ENCODE measurements at places on chromosomes 11 and 22.

DNA sequence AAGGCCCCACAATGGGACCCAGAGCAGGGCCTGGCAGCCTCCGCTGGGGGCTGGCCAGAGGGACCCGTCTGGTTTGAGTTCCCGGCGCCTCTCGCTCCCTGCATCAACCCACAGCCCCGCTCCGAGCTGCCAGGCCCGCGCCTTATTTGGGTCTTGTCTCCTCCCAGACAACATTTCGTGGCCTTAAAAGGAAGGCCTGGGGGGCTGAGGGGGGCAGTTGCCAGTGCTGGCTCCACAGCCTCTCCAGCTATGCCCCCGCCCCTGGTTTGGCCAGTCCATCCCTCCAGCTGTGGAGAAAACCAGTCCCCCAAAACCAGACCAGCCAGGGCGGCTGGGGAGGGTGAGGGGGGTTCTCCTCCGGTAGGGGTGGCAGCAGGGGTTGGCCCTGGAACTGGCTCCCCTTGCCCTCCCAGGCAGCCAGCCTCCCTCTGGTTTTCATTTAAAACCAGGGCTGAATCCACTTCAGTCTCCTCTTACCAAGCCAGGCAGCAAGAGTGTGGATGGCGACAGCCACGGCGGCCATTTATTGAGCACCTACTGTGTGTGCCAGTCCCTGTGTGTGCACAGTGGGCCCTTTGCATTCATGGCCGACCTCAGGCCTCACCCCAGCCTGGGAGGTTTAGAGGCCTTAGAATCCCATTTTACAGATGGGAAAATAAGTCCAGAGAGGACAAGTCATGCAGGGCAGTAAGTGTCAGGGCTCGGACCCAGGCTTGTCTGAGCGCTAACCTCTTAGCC, 18.6 kb downstream of the EMID1 start:
- no peak for DNase-seq

- no peak for DNase-seq
Measured at GRCh38 chr22:33314316-33314715, 256.1 kb upstream of the SYN3 start.

DNA sequence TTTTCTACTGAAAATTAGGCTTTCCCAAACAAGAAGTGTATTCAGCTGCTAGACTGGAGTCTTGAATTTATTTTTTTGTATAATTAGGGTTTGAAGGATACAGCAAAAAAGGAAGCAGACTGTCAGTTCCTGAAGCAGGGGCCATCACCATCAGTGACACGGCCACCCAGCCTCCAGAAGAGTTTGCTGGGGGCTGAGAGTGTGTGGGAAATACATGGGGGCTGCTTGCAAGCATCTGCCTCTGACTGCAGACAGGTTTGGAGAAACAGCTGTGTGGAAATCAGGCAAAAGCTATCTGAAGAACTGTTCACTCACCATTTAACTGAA, 23.0 kb downstream of the FZD4 start:
- no peak for DNase-seq

GRCh38 chr11:70233034-70233433, 29.9 kb downstream of the FADD start:
- DNase-seq, result no peak

- DNase-seq, result peak; percentile 66
Measured at GRCh38 chr11:36149538-36150242, 139.5 kb downstream of the COMMD9 start.

DNA sequence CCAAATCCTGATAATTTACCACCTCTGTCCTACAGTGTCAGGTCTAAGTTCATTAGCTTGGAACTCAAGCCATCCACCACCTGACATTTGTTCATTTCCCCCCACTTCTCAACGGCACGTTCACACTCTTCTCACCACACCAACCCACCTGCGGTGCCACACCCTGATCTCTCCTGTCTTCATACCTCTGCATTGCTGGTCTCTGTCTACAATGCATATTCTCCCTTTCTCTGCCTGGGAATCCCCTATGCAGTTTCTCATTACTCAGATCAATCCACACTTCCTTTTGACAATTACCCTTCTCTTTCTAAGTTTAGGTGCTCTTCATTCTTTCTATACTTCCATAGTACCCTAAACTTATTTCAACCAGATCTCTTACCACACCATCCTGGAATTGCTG, 20.4 kb upstream of the EMSY start:
- peak; percentile 57 for DNase-seq

DNA sequence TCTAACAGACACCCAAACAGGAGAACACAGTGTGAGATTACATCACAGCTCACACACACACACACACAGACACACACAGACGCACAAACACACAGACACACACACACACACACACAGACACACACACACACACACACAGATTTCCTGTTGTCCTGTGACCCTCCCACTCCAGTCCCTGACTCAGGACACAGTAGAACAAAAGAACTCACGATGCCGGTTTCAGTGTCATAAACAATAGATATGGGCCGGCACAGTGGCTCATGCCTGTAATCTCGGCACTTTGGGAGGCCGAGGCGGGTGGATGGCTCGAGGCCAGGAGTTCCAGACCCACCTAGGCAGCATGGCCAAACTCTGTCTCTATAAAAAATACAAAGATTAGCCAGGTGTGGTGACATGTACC, 13.8 kb upstream of the KAT5 start:
- DNase-seq, result no peak

GRCh38 chr22:41619979-41620588, 759 bp downstream of the DESI1 start:
- peak; percentile 28 for DNase-seq

GRCh38 chr11:44780940-44781631, 54.3 kb downstream of the TSPAN18 start:
- no peak for DNase-seq

DNA sequence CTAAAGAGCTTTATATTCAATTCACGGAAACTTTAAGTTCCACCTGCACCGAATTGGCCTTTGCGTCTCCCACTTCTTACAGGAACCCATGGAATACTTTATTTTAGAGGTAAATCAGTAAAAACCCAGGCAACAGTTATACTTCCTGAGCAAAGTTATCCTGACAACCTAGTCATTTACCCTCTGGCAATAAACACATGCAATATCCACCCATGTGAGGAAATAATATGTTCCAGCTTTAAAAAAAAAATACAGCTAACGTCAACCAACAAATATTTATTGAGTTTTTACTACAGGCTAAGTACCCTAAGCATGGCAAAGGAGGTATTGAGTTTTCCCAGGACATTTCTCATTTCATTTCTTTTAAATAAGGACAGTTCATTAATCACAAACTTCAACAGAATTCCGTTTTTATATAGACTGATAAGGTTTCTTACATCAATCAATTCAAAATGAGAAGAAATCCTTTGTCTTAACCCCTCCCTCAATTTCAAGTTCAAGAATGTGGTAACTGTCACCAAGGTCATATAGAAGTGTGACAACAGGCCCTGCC, 38.3 kb upstream of the CCDC34 start:
- DNase-seq, result no peak

- DNase-seq, result no peak
Measured at GRCh38 chr11:20631519-20632168, 32.2 kb downstream of the SLC6A5 start.

DNA sequence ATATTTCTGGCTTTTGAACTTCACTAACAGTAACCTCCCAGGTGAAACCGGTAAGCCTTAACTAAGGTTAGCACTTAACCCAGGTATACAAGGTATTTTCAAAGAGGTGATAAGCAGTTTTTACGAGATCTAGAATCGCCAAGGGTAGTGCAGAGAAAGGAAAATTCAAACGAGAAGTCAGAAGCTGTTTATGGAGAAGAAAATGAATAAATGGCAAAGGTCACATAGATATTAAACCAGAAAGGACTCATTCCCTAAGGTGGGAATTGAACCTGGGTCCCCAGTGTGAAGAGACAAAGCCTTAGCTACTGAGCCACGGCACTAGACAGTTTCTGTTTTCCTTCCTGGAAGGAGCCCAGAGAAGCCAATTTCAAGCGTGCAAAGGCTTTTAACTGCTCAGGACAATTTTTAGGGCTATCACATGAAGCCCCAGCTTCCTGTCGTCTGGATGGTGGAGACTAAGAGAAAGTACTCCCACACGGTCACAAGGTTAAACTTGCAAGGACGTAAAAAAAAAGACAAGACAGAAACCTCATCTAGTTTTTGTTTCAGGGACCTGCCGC, 5.7 kb upstream of the C1QTNF6 start:
- no peak for DNase-seq

DNA sequence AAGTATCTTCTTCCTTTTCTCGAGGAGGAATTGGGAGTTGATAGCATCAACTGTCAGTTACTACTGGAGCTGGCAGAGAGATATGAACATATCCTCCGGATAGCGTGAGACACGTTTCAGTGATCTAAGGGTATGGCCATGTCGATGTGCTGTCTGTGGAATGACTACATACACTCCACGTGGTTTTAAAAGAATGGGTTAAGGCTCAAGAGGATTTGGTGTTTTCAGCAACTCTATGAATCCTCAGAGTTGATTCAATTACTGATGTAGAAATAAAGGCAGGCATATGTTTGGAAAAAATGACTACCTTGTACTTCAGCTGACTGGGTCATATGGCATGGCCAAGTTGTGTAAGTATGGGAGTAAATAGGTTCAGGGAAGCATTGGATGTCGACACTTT, 22.9 kb downstream of the MMP13 start:
- DNase-seq, result no peak

DNA sequence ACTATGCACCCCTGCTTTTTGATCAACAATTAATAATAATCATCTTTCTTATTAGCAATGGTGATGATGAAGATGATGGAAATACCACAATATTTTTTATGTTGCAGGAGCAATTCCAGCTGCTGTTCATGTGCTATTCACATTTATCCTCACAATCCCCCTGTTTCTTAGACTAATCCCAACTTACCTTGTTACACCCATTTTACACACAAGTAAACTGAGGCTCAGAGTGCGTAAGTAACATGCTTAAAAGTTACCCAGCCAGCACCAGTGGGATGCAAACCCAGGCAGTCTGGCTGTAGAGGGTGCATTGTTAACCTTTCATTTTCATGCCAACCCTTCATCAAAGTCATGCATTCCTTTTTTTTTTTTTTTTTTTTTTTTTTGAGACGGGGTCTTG, 1.6 kb upstream of the CRYBA4 start:
- no peak for DNase-seq

DNA sequence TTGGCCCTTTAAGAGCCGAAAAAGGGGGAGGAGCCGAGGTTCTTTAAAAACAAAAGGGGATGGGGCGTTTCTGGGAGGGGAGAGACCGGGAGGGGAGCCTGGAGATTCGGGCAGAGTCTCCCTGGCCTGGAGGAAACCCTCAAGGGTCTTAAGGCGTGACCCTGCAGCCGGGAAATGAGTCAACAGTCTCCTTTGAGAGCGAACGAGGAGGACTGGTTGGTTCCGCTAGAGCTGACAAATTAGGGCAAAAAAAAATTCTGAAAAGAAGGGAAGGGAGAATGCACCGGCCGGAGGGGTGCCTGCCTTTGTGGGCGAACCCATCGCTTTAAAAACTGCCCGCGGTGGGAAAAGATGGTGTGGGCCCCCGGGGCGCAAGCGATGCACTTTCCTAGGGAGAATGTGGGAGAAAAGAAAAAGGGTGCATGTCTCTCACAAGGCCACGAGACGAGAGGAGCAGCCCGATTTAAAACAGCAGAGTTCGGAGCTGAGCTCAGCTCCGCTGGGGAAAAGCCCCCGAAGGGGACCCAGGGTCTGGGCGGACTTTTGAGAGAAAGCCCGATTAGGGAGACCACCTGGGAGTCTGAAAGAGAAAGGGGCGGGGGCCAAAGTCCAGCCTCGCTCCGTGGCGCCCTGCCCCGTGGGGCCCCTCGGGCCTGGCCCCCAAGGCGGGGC, 874 bp downstream of the ZFTA start:
- peak; percentile 69 for DNase-seq

GRCh38 chr11:123196060-123196714, 1.1 kb upstream of the CLMP start:
- no peak for DNase-seq

DNA sequence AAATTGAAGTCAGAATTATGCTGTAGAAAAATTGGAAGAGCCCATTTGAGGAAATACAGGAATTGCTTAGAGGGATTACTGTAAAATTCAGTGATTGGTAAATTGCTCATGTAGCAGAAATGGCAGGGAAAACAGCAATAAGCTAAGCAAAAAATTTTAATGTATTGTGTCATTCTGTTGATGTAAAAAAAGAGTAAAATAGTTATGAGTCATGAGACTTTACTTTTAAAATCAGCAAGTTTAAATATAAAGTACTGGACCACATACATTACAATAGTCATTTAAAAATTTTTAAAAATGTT, 10.4 kb downstream of the PDHX start:
- no peak for DNase-seq

DNA sequence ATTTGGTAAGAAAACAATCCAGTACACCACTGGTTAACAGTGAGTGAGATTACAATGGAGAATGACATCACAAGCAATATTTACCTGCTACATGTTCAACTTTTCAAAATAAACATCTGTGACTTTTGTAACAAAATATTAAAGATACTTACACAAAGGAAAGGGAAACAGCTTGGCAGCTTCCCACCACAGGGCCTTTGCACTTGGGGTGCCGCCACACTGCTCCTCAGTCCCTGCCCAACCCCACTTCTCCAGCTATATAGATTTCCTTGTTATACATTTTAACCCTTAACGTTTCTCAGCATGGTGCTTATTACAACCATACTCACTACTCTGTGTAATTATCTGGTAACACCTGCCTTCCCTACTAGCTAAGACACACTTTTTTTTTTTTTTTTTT, 10.9 kb downstream of the KMT5B start:
- DNase-seq, result no peak

GRCh38 chr11:117480221-117480620, 152.6 kb downstream of the CEP164 start:
- no peak for DNase-seq

DNA sequence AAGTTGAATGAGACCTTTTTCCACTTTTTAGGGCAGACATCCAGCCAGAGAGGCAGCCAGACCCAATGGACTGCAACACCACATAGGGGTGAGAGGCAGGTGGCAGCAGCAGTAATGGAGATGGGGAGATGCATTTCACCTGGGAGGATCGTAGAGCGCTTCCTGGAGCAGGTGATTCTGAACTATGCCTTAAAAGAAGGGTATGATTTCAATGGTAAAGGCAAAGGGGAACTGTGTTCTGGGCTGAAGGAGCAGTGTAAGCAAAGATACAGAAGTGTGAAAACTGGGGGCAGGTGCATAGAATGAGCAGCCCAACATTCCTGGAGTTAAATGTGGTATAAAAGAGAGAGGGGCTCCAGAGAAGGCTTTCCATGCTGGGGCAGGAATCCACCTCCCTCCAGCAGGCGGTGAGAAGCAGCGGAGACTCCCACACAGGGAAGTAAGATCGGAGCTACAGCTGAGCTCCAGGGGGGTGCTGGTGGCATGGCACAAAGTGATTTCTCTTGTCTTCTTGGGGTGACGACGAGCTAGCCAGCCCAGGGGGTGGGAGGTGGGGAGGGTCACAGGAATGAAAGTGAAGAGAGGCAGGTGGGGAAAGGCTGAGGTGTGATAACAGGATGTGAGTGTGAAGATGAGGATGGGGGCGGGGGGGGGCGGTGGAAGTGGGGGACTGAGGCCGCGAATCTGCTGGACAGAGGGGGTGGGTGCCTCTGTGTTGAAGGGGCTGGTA, 4.3 kb upstream of the SERHL2 start:
- no peak for DNase-seq

GRCh38 chr11:69873166-69874077, 54.2 kb upstream of the FGF3 start:
- no peak for DNase-seq

Data from GM10248 (cell line).